ENCODE measurements at places on chromosomes 11 and 22.

GRCh38 chr11:114478768-114479167 lies 39.5 kb downstream of the REXO2 start:
- no peak for DNase-seq

- DNase-seq = no peak
These were observed 73.5 kb downstream of the COMMD9 start for GRCh38 chr11:36215693-36216060.

DNA sequence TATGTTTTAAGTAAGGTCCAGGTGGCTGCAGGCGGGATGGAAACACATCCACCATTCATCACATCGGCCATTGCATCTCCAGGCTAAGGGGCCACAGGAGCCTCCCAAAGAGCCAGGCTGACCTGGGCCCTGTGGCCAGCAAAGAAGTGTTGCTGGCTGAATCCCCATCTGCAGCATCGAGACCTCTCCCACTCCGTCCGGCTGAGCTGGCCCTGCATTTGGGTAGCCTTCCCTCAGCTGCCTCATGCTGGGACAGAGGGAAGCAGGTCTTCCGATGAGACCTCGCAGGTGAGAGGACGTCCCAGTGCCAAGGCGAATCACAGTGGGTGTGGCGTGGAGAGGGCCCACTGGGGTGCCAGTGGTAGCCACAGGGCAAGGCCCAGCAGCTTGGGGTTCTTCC lies 24.5 kb downstream of the RSPH14 start:
- DNase-seq = no peak

- no peak for DNase-seq
These were observed 35.2 kb downstream of the NARS2 start for GRCh38 chr11:78539506-78539905.

- DNase-seq = no peak
These were observed 4.3 kb downstream of the RELA start for GRCh38 chr11:65658174-65659021.

- peak; percentile 79 for DNase-seq
These were observed 26.1 kb upstream of the EED start for GRCh38 chr11:86218125-86219084.

DNA sequence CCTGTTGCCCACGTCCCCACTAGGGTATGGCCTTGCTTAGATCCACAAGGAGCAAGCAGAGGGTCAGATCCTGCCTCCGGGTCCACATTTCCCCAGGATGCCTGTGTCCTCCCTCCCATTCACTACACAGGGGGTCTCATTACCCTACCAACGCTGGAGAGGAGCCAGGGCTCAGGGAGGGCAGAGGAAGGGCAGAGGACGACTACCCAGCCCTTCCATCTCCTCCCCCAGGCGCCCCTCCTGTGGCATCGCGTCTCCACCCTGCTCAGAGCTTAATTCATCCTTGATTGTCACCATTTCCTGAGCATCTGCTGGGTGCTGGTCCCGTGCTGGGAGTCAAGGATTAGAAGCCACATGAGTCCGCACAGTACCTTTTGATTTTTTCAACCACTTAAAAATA lies 5.0 kb downstream of the NFAM1 start:
- DNase-seq = no peak

DNA sequence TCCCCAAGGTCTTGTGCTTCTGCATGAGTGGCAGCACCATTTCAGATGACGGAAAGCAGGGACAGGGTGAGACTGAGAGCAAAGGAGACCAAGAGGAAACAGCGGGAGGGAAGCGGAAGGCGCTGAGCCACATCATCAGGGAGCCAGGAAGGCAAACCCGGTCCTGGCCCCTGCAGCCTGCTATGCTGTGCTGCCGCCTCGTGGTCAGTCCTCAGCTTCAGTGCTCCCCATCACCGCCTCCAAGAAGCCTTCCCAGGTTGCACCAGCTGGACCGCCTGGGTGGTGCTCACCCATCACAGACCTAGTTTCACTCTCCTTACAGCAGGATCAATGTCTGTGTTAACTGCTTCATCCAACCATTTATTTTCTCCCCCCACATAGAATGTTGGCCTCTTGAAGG lies 73.0 kb upstream of the PHF21B start:
- no peak for DNase-seq

- DNase-seq = no peak
These were observed 35.0 kb downstream of the ZC3H12C start for GRCh38 chr11:110128161-110128560.

- no peak for DNase-seq
These were observed at the start of gene UPK3A for GRCh38 chr22:45284705-45285262. Gene UPK3A (plus strand): TSS chr22:45284949. CDS start chr22:45285014, 65 bp downstream.

DNA sequence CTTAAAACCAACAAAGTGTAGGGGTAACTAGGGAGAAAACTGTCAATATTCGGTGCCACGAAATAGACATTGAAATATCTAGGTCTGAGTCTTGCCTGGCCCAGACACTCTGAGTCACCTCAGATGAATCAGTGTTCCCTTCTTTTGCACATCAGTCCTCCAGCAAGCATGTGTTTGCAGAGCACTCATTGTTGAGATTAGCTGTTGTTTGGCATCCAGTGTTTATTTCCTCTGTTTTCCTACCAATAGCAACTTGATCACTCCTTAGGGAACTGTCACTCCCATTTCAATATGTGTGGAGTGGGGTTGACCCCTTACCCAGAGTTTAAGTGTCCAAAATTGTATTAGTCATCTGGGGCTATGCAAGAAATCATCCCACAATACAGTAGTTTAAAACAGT lies 4.7 kb upstream of the ASCC2 start:
- DNase-seq = no peak

DNA sequence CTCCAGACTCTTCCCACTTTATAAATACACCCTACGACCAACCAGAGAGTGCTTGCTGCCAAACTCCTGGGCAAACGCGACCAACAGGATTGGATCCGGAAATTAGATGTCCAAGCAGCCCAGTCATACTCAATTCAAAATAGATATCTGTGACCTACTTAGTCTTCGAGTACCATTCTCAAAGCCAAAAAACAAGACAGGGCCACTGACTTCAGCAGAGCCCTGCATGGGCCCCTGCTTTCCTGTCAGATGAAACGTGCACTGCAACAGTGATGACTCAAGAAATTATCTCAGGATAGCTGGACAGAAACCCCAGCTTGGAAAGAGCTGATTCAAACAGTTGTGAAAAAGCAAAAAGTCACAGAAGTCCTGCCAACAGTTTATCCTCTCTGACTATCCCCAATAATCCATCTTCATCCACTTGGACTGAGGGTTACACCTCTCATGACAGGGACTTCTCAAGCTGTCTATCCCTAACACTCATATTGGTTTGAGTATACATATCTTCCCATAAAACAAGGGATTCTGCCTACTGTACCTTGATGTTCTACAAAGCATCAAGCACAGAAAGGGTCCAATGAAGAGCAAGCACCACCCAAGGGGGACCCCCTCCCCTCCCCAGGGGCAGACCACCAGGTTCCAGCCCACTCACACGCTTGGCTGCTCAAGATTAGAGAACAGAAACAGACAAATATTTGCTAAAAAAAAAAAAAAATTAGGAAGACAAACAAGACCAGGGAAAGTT lies 17.4 kb downstream of the SMCO4 start:
- DNase-seq = no peak

DNA sequence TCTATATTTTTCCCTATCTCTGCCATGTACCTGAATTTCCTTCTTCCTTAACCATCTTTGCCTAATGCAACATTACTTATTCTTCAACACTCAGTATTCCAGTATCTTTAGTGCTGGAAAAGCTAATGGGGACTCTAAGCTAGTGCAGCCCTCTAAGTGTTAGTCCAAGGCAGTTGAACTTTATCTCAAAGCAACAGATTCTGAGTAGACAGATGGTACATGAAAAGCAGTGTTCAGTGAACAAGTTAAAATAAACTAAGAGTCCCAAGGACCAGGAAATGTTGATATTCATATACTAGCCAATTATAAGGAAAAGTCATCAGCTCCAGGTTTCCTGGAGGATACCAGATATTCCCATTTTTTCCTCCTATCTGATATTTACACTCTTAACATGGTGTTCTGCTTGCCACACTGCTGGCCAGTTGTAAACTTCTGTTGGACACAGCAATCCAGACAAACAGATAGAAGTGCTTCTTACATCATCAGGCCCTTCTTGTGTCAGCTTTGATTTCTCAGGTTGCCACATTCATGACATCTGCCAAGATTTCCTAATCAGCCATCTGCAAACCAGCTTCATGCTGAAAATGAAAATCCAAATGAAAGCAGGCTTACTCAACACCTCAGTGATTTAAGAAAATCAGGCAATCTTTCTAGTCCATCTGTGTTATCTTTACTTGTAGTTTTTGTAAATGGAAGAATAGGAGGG lies 255.9 kb upstream of the POU2AF2 start:
- DNase-seq = no peak

GRCh38 chr11:46066335-46066734 lies 54.9 kb downstream of the PHF21A start:
- no peak for DNase-seq

GRCh38 chr11:106761240-106761639 lies 257.0 kb downstream of the GUCY1A2 start:
- no peak for DNase-seq

GRCh38 chr11:36243641-36244040 lies 45.6 kb downstream of the COMMD9 start:
- no peak for DNase-seq

DNA sequence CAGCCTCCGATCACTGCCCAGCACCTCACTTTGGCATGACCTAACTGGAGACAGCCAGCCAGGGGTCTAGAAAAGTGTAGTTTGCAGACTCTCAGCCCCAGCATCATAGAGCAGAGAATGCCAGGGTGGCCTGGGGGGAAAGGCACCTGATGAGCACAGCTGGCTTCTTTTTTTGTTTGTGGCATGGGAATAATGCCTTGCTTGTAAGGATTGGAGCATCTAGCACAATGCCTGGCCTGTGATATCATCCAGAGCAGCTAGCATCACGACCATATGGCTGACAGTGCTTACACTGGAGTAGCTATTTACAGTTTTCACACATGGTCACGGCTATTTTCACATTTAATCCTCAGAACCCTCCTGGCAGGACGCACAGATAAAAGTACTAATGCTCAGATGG lies 594.8 kb upstream of the B3GAT1 start:
- DNase-seq = no peak

GRCh38 chr11:110301032-110301431 lies 4.6 kb upstream of the RDX start:
- no peak for DNase-seq

GRCh38 chr22:17647452-17647851 lies 8.9 kb downstream of the BCL2L13 start:
- no peak for DNase-seq

GRCh38 chr11:75812542-75813040 lies 2.4 kb upstream of the UVRAG start:
- DNase-seq = no peak

- peak; percentile 34 for DNase-seq
These were observed 78.6 kb upstream of the TP53AIP1 start for GRCh38 chr11:129021295-129021694.

DNA sequence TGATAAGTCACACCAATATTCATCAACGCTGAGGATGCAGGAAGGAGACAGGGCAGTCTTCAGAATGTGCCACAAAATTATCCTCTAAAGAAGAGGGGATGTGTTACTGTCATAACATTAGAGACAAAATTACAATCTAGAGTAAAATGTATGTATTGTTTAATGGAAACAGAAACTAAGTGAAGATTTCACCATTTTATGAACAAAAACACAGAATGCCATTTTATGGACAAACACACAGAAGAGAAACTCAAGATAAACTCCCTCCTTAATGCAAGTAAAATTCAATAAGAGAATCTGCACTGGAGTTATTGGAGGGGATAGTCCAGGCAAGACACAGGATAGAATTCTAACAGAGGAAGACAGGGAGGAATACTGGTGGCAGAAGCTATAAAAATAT lies 62.8 kb downstream of the LARGE2 start:
- DNase-seq = no peak
